ENCODE measurements at places on chromosomes 1 and 21.

DNA sequence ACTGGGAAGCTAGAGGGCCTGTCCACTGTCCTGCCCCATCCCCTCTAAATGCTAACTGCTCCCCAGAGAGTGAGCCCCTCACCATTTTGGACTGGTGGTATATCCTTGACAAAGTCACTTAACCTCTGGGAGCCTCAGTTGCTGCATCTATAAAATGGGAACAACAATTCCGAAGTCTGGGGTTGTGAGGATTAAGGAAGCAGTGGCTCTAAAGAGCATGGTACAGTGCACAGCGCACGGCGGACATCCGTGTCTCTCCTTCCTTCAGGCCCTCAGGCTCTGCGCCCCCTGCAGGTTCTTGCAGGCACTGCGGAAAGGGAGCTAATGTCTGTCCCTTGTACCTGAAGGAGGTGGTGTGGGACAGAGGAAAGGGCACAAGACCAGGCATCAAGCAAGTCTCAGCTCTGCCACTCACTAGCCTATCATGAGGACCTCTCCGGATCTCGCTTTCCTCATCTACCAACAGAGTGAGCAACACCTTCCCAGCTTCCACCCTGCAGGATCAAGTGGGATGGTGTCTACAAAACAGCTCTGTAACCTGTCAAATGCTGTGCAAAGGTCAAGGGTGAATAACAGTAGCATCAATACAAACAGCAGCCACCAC is 20.1 kb downstream of the ECE1 start:
- DNase-seq: peak; percentile 86

GRCh38 chr21:41166884-41167283 is 1.1 kb upstream of the BACE2 start:
- DNase-seq: peak; percentile 52

- DNase-seq: no peak
Observed at GRCh38 chr1:224170748-224171478, 12.1 kb upstream of the DEGS1 start.

GRCh38 chr1:193974286-193974798 is 787.9 kb upstream of the B3GALT2 start:
- no peak for DNase-seq

DNA sequence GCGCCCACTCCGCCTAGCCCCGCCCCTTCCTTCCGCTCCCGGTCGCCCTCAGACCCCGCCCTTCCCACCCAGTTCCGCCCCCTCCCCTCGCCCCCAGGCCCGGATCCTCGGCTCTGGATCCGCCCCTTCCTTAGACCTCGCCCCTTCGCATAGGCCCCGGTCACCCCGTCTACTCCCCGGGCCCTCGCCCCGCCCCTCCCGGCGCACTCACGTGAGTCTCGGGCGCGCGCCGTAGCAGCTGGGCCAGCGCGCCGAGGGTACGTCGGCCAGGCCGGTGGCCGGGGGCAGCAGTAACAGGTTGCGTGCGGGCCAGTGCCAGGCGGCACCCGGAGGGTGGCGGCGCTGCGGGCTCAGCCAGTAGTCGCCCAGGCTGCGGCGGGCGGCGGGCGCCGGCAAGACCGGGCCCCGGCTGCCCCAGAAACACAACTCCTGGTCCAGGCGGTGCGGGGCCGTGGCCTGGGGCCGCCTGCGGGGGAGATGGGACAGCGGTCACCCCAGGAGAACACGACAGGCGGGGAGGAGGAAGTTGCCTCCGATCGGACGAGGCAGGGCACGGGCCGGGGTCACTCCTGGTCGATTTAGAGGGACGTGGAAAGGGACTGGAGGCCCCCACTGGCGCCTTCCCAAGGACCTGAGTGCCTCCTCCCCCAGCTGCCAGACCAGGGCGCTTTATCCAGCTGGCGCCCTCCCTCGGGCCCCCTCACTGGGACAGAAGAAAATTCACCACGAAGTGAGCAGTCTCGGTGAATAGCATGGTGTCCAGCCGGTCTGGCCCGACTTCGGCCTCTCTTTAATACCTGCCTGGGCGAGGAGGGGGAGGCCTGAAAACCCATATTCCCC is 10.7 kb downstream of the FAM229A start:
- peak; percentile 97 for DNase-seq

GRCh38 chr1:30878559-30878958 is 30.0 kb downstream of the SDC3 start:
- no peak for DNase-seq

- DNase-seq: no peak
Observed at GRCh38 chr1:8555582-8555981, 237.7 kb downstream of the SLC45A1 start.

DNA sequence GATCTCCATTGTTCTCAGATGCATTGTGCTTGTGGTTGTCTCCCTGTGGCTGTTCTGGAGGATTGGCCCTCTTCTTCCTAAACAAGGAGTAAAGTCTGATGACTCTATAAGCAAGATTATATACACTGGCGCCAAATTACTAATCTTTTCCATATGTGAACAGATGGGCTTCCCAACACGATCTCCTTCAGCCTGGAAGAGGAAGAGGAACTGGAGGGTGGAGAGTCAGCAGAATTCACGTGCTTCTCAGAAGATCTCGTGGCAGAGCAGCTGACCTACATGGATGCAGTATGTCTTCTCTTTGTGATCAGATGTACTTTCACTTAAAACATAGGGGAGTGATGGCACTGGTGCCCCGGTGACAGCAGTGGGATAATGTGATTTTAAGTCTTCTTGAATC is 78.7 kb downstream of the RGL1 start:
- no peak for DNase-seq

DNA sequence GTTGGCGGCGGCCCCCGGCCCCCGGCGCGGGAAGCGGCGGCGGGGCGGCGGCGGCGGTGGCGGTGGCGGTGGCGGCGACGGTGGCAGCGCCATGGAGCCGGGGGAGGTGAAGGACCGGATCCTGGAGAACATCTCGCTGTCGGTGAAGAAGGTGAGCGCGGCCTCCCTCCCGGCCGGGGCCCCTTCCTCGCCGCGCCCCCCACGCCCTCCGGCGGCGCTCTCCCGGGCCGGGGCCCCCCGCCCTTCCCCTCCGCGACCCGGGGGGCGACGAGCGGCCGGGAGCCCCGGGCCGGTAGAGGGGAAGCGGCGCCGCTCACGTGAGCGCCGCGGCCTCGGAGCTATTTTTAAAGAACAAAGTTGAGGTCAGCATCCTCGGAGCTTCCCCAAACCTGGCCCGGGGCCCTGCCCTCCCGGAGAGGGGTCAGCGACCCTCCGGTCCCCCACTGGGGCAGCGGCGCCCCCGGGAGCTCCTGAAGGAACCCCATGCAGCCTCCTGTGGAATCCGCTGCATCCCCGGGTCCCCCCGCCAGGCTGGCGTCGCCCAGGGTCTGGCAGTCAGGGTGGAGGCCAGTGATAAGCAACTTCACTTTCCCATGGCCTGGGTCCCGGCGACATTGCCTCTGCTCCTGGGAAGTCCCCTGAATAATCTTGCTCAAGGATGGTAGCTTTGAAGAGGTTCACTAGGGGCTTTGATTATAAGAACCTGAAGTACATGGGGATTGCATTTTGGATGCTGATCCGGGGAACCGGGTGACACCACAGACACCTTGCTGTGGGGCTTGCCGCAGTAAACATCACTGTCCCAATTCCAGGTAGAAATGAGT is 560 bp downstream of the PLEKHM2 start:
- peak; percentile 60 for DNase-seq

- peak; percentile 52 for DNase-seq
Observed at GRCh38 chr21:14773777-14774345, 227.7 kb upstream of the SAMSN1 start.

GRCh38 chr1:91833946-91834345 is 52.0 kb downstream of the TGFBR3 start:
- DNase-seq: no peak

DNA sequence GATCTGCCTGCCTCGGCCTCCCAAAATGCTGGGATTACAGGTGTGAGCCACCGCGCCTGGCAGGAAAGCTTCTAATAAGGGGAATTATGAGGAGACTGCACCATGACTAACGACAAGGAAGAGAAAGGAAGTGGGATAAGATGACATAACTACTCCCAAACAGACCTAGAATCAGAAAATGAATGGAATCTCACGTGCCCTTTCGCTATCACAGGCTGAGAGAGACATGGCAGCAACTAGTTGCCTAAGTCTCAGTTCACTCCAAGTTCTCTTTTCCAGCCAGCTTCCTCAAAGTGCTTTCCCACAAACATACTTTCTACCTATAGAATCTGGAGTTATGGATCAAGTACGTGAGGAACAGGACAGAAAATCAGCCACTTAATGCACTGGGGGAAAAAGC is 2.0 kb downstream of the PI4KB start:
- DNase-seq: no peak

DNA sequence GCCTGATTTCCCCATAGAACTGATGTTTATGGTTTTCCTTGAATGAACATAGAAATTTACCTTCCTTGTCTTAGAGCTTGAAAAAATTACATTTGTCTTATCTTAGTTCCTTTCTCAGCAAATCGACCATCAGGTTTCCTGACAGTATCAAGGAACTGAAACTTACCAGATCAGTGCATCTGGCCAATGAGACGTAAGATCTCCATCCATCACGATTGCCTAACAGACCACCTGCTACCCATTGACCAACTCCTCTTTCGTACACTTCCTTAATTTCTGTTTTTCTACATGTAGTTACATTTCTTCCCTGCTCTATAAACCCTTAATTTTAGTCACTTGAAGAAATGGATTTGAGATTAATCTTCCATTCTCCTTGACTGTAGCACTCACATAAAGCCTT is 57.4 kb upstream of the TMPRSS15 start:
- DNase-seq: no peak

DNA sequence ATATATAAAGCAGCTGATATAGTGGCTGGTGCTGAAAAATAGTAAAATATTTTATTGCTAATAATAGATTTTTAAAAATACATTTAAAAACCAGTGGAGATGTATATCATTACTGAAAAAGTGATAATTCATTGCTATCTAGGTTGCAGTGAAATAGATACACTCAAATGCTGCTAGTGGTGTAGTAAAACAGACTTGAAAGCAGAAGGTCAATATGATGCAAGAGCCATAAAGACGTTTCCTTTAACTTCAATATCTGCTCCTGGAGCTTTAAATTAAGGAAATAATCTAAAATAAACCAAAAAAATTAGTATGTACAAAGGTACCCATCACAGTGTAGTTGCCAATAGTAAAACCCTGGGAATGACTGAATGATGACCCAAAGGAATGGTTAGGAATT is 26.2 kb downstream of the RHEX start:
- DNase-seq: no peak

DNA sequence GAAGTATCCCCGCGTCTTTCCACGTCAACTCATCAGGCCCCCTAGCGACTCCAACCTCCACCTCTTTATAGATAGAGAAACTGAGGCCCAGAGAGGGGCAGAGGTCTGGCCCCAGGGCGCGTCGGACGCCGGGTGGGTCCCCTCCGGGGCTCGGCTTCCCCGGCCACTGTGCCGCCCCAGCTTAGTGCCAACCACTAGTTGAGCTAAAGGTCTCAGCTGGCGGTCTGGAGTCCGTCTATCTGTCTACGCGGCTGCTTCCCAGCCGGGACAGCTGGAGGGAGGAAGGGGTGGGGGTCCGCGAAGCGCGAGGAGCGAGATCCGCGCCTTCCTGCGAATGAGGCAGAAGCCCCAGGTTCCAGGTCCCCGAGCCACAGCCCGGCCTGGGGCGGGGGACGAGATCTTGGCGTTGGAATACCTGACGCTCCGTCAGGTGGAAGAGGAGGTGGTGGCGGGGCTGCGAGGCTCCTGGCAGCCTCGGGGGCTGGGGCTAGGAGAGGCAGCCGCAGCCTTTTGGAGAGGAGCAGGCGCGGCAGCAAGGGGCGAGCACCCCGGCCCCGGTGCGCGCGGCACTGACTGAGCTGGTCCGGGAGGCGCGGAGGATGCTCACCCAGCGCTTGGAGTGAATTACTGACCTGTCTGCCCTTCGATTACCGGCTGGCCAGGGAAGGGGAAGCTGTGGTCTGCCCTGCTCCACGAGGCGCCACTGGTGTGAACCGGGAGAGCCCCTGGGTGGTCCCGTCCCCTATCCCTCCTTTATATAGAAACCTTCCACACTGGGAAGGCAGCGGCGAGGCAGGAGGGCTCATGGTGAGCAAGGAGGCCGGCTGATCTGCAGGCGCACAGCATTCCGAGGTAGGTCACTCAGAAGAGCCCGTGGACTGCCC is 937 bp downstream of the PODN start:
- no peak for DNase-seq

- DNase-seq: no peak
Observed at GRCh38 chr1:208670778-208671177, 426.6 kb upstream of the PLXNA2 start.

DNA sequence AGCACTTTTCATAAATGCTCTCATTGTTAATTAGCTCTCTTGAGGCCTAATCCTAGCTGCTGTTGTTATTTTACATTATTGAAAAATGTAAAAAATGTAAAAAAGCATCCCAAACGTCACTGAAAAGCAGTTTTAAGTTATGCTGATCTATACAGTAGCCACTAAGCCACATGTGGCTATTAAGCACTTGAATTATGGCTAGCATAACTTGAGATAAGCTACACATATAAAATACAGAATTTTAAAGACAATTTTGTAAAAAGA is 18.4 kb upstream of the DNASE2B start:
- no peak for DNase-seq

DNA sequence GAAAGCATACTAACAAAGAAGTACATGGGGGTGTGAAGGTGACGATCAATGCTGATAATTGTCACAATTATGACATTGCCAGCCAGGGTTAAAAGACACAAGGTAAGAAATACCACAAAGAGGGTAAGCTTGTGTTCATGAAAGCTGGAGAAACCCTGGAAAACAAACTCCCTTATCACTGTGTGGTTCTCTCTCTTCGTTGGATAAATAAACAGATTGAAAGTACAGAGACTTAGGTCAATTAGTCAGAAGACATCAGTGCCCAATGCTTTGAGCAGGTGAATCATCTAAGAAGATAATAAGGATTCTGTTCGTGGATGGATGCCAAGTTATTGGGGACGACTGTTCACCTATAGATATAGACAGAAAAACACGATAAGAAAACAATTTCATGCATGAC is 22.4 kb upstream of the FCER1A start:
- no peak for DNase-seq

- peak; percentile 56 for DNase-seq
Observed at GRCh38 chr1:43949678-43950077, 2.9 kb downstream of the IPO13 start.

DNA sequence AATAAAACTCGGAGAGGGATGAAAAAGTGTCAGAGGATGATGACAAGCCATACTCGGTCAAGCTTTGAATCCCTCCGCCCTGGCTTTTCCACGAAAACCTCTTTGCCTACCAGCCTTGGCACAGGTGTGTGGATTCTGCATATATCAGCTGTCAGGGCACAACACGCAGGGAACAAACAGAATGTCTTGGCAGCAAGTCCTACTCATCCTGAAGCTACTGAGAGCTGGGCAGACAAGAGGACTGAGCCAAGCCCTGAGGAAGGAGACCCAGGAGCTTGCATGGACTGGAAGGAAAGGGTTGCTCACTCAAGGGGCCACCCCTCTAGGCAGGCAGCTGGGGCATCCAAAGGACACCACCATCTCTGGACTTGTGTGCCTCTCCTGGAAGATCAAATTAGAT is 132.4 kb downstream of the HMGB4 start:
- DNase-seq: no peak

- DNase-seq: no peak
Observed at GRCh38 chr21:33849834-33850233, 65.8 kb downstream of the ATP5PO start.

DNA sequence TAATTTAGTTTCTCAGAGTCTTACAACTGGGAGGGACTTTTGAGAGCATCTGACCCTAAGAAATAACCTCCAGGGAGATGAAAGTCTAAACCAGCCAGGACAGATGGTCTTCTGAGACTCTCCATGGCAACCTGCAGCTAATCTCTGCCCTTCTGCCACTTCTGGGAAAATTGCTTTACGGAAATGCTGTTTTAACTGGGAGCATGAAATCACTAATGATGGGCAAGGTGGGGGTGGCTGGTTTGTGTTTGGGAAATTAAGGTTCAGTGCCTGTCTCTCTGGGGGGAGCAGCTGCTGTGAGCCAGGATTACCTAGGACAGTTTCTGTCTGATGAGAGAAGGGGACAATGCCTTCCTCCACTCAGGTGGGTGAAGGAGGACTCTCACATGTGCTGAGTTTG is 33.2 kb downstream of the ROR1 start:
- DNase-seq: no peak
